Renal cortex interstitium (tissue), 15 donors: ENCODE measurements at places on chromosomes 2 and 18. TPM values are rescaled to one million over a fixed set of nuclear protein-coding genes. Genes with fewer than 3 reads are reported as not detected.

DNA sequence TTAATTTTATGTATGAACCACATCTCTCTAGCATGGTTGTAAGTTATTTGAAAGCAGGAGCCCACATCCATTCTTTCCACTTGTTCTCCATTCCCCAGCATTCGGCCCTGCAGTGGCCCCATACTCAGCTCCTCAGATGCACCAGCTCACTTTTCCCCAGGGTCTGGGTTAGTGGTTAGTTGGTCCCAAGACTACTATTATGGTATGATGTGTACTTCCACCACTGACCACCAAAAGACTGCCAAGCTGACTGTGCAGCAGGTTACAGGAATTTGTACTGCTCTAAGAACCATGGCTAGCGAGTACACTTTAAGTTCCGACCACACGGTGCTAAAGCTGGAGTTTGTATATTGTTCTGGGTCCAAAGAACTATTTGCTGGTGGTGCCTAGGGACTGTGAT, 413.6 kb upstream of the TCF4 start:
- no peak for DNase-seq

DNA sequence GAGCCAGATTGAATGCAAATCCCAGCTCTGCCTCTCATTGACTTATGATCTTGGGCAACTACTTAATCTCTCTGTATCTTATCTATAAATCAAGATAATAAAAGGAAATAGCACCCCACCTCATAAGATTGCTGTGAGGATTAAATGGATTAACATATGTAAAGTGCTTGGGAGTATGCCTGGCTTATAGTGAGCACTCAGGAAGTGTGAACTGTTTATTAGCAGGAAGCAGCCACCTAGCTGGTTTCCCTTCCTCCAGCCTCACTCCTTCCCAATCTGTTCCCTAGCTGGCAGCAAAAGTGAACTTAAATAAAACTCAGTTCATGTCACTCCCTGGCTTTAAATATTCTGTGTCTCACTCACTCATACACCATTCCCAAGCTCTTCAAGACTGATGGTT, 526.6 kb upstream of the PKDCC start:
- no peak for DNase-seq

Gene NR4A2
- 0.95 TPM for polyA plus RNA-seq

Gene LDLRAD4
- polyA plus RNA-seq: 10.9 TPM

DNA sequence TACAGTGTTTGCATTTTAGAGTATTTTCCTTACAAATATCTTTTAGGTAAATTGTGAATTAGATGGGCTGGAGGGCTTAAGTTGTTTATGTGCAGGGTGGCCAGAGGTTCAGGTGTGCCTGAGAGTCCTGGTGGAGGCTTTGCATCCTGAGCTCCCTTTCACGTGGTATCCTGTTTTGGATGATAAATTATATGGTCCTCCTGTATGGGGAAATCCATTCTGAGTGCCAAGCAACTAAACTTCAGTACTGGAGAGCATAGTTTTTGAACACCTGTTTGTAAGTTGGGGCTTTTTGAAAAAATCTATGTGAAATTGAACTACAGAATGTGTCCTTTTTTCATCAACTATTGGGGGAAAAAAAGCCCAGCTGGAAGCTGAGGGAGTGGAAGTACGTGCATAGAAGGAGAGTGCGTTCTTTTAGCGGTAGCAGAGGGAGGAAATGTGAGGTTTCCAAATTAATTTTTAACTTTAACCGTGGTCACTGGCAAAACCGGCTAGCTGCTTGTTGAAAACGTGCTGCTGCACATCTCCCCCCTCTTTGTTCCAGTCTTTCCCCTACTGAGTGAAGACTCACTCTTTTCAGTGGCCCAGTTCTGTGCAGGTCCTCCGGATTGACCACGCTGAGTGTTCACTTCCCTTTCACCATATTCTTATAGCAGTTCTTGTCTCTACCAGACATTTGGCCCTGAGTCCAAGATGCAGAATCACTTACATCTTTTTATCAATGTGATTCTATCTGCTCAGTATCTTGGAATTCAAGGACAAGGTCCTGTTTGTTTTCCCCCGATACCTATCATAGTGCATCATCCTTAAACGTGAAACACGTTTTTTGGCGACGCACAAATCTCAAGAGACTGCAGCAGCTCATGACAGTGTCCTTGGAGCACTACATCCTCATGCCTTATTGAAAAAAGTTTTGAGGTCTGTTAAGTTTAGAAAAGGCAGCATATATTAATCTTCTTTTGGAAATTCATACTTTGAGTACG, 15.3 kb downstream of the CNOT11 start:
- no peak for DNase-seq
